ENCODE measurements at places on chromosomes 1 and 21.

DNA sequence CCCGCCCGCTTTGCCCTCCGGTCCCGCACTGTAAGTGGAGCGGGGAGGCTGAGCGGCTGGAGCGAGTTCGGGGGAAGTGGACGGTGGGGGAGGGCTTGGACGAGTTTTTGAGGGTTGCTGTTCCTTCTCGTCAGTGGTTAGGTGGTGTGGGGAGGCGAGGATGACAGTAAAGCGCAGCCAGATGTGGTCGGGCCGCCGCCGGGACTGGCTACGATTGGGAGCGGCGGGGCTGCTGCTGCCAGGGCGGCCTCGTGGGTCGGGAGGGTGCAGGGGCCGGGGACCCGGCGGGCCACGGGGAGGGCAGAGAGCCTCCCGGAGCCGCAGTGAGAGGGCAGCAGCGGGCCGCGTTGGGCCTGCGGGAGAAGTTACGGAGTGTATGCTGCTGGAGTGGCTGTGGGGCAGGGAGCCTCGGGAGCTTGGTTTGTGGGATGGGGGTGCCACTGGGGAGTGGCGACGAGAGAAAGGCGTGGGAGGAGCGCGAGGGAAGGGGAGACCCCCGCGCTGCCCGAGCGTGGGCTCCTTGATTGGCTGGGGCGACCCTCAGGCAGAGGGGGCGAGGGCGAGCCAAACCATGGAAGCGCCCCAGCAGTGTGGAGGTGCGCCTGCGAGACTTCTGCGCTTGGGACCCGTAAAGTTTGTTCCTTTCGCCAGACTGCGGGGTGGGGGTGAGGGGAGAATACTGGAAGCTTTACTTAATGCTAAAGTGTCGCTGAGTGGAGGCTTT is 2.1 kb downstream of the ADGRL2 start:
- DNase-seq, result peak; percentile 71

GRCh38 chr1:27966402-27967105 is 6.8 kb downstream of the XKR8 start:
- no peak for DNase-seq

DNA sequence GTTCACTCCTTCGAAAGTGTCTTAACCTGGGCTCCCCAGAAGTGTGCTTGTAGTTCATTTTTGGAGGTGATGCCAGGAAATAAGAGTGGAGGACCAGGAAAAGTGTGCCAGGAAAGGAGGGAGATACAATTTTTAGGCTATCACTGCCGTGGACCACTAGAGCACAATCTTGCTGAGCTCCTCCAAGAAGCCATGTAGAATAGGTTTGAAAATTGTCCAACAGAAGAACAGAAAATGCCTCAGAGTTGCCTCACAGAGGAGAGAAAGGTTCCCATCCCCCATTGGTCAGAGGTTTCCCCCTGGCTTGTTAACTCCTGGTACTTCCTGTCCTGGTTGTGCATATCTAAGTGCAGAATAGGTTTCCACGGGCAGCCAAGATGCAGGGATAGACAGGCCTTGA is 41.6 kb downstream of the CATSPERE start:
- DNase-seq, result no peak

GRCh38 chr1:19367584-19368041 is 55.5 kb downstream of the SLC66A1 start:
- no peak for DNase-seq

DNA sequence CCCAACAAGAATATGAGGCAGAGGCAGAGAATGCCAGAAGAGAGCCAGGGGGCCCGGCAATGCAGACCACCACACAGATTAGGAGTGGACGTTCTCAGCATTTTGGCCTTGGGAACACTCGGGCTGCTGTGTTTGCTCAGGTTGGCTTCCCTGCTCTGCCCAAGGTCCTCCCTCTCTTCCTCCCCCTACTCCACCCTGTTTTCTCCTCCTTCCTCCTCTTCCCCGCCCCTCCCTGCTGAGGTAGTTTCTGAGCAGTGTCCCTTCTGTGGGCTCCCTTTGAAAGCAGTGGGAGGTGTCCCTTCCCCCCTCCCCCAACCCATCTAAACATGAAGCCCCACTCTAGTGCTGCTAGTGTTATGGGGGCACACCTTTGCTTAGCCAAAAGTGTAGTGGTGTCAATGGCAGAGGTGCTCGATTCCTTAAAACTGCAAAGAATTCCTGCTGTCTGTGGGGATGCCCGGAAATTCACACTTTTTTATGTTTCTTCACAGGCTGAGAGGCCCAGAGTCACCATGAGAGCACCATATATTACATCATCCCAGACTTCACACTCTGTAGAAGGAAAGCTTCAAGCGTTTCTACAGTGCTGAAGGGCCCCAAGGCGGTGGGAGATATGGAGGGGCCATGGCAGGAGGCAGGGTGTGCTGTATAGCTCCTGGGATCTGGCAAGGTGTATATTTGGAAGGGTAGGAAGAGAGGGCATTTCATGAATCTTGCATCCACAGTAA is at the start of gene HHIPL2:
TSS of gene HHIPL2 (minus strand) at position 161 of the 728 bp plus-strand sequence. CDS start at position 101, 60 bp downstream.
- no peak for DNase-seq

- peak; percentile 31 for DNase-seq
These were observed 120.7 kb downstream of the TM2D1 start for GRCh38 chr1:61604261-61604660.

DNA sequence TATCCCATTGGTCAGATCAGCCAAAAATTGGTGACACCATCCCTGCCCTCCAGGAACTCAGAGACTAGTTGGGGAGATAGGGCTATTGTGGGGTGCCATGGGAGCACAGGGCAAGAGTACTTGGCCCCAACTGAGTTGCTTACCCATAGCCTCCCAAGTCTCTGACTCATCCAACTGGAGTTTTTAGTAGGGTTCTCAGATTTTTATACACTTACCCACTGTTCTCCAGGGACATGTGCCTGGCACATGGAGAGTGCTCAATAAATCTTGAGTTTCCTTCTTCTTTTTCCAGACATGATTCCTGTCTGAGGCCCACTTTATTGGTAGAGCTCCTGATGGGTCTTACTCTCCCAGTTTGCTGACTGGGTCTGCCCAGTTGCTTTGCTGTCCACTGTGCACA is 56.7 kb downstream of the OVGP1 start:
- peak; percentile 3 for DNase-seq

DNA sequence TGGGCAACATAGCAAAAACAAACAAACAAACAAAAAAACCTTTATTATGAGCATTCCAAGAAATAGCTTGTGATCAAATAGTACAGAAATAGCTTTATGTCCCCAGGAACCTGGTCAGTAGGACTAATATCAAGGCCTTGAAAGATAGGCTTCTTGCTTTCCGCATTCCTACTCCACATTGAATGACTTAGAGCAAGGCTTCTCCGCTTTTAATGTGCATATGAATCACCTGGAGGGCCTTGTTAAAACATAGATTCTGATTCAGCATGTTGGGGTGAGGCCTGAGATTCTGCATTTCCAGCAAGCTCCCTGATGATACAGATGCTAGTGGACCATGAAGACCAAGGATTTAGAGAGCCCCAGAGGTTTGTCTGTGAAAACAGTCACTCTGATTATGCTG is 17.4 kb downstream of the PLEKHA6 start:
- DNase-seq, result no peak

DNA sequence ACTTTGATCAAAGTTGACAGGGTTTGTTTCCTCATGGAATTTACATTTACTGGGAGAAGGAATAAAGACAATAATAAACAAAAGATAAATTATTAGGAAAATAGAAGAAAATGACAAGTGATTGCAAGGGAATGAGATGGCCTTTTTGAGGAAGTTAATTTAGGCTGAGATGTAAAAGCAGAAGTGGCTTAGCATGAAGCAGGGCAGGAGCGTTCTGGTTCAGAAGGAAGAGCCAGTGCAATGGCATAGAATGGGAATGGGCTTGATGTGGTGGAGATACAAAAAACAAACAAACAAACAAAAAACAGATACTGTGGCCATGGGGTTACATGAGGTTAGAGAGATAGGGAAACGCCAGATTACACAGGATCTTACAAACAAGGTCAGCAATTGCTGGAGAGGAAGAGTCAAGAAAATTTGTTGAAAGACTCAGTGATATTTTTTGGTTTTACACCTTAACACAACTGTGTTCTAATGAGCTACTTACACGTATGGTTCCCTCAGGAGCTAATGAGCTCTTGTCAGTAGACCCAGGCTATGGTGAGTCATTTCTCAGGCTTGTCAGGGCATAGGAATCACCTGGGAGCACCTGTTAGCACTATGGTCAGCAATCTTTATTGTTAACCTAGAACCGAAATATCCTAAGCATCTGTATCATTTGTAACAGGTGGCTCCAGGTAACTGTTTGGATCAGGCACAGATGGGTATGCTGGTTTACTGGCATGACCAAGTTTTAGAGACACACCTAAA is 8.7 kb upstream of the CADM3 start:
- DNase-seq, result no peak

GRCh38 chr1:94236630-94237290 is 624 bp downstream of the ARHGAP29 start:
- peak; percentile 46 for DNase-seq

DNA sequence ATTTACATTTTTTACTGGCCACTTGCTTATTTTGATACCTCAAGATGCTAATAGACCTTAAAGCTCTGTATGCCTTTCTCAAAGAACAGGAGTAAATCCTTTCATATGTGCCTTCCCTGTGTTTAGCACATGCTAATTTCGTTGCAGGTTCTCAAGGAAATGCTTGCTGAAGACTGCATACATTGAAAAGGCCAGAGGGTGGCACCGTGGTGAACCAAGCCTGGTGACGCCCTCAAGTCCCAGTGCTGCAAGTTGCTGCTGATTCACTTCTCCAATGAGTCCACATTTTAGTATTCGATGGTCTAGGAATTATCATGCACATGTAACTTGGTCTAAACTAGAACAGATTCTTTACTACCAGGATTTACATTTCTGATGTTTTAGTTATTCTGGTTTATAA is 94.1 kb downstream of the CLDN17 start:
- DNase-seq, result peak; percentile 51

- no peak for DNase-seq
These were observed 27.8 kb upstream of the SLC19A1 start for GRCh38 chr21:45570071-45570470.

DNA sequence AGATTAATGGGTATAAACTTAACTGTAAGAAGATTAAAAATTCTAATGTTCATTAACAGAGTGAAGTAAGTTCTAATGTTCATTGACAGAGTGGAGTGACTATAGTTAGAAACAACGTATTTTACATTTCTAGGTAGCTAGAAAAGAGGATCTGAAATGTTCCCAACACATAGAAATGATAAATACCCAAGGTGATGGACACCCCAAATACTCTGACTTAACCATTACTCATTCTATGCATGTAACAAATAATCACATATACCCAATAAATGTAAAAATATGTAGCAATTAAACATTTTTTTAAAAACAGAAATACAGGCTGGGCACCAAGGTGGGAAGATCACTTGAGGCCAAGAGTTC is 62.1 kb downstream of the ABL2 start:
- no peak for DNase-seq

GRCh38 chr1:33397125-33397506 is 33.8 kb downstream of the PHC2 start:
- no peak for DNase-seq

GRCh38 chr1:202806845-202807450 is 1.3 kb downstream of the KDM5B start:
- no peak for DNase-seq

- DNase-seq, result peak; percentile 33
These were observed 58.3 kb downstream of the MSH4 start for GRCh38 chr1:75855010-75855409.

- peak; percentile 28 for DNase-seq
These were observed 113.0 kb upstream of the TMPRSS2 start for GRCh38 chr21:41620982-41621381.

- DNase-seq, result no peak
These were observed 11.0 kb downstream of the SLC2A5 start for GRCh38 chr1:9058465-9058864.

DNA sequence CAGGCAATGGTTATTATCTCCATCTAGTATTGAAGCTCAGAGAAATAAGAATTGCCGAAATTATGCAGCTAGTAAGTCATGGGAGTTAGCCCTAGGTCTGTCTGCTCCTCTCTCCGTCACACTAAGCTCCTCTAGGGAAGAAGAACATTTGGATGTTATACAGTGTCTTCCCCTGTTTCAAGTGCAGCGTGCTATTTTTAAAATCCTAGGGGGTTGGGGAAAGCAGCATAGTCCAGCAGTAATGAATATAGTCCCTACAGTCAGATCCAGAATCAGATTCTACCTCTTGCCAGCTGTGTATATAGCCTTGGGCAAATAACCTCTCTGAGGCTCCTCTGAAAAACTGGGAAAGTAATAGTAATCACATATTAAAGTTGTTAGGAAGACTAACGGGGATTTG is 44.5 kb upstream of the OSBPL9 start:
- no peak for DNase-seq
